Effector CD8-positive, alpha-beta T cell (primary cell): ENCODE measurements at places on chromosomes 1 and 21.

GRCh38 chr1:222928212-222928611 lies 113.4 kb downstream of the DISP1 start:
- DNase-seq, result no peak

- DNase-seq, result no peak
These were observed 21.7 kb upstream of the MACF1 start for GRCh38 chr1:39182804-39183203.

- DNase-seq, result no peak
These were observed 27.5 kb downstream of the TBX15 start for GRCh38 chr1:118960567-118961136.

GRCh38 chr21:33289199-33289819 lies 23.1 kb downstream of the IL10RB start:
- DNase-seq, result no peak

GRCh38 chr1:93667642-93668041 lies 14.0 kb downstream of the BCAR3 start:
- DNase-seq, result no peak

GRCh38 chr1:156993426-156994147 lies 52.0 kb downstream of the ARHGEF11 start:
- DNase-seq, result no peak

DNA sequence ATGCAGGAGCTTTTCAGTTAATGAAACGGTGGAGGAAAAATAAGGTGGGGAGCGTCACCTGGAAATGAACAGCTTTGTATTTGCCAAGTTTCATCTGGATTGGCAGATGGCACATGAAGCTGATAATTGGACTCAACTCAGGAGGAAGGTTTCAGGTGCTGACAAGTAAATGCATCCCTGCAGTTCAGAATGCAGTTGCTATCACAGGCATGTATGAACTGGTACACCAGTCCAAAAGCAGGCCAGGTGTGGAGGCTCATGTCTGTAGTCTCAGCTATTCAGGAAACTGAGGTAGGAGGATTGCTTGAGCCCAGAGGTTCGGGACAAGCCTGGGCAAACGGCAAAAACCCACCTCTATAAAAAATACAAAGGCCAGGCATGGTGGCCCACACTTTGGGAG lies 15.5 kb downstream of the DEGS1 start:
- DNase-seq, result no peak

- DNase-seq, result no peak
These were observed 3.9 kb downstream of the PEX10 start for GRCh38 chr1:2408456-2408855.

- DNase-seq, result no peak
These were observed 1.8 kb upstream of the MTFR1L start for GRCh38 chr1:25817840-25818501.

- DNase-seq, result no peak
These were observed 96.5 kb upstream of the BTG3 start for GRCh38 chr21:17709266-17709611.

GRCh38 chr1:233490488-233490887 lies 123.4 kb upstream of the KCNK1 start:
- DNase-seq, result no peak

GRCh38 chr1:204583909-204584632 lies 67.9 kb downstream of the MDM4 start:
- DNase-seq, result no peak

DNA sequence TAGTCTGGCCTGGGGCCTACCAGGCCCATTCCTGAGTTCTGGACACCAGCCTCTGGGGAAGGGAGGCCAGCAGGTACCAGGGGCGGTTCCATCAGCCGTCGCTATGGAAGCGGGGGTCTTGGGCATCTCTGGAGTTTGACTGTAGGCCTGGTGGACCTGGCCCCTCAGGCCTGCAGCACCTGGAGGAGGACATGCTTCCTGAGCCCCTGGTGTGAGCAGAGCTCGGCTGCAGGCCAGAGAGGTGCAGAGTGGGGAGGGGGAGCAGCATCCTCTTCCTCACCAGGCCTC lies 7.8 kb downstream of the MYBPH start:
- DNase-seq, result no peak

DNA sequence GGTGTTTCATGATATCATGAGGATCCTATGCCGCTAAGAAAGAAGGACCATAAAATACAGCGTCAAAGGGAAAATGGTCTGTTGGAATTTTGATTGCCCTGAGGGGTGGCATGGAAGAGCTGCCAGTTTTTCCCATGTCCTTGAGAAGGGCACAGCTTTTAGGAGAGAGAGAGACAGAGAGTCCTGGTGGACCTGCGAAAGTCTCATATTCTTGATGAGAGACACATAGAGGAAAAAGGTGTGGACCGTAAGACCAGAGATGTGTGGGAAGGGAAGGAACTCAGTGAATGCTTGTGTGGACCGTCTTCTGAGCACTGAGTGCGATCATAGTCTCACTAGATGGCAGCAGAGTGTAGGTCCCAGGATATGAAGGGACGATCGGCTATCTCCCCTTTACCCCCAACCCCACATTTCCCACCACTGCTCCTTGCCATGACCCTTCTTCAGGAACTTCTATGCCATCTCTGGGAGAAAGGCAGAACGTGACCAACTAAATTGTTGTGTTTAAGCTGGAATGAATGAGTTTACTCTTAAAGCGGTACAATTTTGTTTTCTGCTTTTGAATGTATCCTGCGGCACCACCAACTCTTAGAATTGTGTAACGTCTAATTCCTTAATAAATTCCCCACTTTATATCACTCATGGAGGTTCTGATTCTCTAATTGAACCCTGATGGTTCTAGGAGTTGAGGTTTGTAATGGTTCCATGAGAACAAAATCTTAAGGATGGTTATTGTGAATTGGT lies 117.7 kb downstream of the CTH start:
- DNase-seq, result no peak

GRCh38 chr1:52186449-52186848 lies 44.6 kb downstream of the ZFYVE9 start:
- no peak for DNase-seq

GRCh38 chr1:55124470-55124869 lies 85.1 kb downstream of the PCSK9 start:
- no peak for DNase-seq

- DNase-seq, result no peak
These were observed 459 bp downstream of the FOXE3 start for GRCh38 chr1:47416319-47417169.

DNA sequence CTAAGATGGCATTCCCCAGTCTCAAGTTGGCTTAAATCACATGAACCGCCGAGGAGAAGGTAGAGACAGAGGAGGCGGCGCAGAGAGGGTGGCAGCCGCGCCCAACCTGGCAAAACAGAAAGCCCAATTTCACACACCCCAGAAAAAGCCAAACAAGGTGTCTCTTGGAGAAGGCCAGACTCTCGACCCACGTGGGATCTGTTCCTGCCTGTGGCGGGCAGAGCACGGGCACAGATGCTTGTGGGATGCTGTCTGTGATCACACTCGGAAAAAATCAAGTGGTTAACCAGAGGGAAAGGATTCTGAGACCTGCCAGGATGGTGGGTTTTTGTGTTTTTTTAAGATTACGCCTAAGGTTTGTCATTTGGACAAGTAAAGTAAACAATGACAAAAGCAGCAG lies 80.7 kb downstream of the MRPL37 start:
- no peak for DNase-seq

DNA sequence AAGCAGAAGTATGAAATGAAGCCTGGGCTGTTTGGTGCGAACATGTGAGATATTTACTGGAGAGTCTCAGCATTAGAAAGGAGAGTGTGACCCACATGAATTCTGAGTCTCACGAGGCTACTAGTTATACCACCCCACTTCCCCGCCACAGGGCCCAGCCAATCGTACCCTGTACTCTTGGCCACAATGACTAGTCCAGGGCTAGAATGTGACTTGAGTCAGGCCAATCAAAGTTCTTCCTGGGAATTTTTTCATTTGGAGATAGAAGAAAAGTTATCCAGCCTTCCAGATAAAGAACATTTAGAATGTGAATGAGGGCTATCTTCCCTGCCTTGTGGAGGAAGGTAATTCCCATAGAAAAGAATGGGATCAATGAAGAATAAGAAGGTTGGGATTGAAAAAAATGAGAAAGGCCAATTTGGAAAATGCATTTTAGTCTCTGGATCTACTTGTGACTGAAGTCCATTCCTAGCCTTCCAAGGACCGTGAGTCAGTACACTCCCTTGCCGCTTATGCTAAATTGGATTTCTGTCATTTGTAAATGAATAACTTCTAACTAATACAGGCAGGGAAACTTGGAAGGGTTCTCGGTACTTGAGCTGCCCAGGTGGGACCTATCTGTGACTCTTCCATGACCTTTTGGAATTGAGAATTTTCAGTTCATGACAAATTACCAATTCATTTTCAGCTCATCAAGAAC lies 12.3 kb upstream of the RIMKLA start:
- no peak for DNase-seq

DNA sequence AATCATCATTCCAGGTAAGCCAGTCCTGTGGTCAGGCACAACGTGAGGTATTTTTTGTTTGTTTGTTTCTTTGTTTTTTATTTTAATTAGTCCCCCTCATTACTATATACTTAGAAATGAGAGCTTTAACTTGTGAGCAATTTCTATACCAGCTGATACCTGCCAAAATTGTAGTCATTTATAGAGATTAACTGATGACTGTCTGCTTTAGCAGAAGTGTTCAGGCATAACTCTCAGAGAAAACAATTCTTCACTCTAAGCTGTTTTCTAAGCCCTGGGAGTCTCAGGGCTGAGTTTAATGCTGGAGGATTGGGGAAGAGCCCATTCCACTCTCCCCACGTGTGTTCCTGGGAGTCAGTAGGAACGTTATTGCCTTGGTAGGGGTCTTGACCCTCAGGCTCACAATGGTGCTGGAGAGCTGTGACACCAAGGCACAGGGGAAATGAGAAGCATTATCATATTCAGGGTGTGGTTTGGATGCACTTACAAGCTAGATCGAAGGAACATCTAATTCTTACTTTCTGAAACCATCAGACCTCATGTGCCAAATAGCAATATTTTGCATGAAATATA lies 168.2 kb downstream of the CLIC6 start:
- DNase-seq, result no peak

- no peak for DNase-seq
These were observed at the start of gene CFAP45 for GRCh38 chr1:159900086-159900680. TSS of gene CFAP45 (minus strand) at chr1:159900165. CDS start at chr1:159900098, 67 bp downstream.

DNA sequence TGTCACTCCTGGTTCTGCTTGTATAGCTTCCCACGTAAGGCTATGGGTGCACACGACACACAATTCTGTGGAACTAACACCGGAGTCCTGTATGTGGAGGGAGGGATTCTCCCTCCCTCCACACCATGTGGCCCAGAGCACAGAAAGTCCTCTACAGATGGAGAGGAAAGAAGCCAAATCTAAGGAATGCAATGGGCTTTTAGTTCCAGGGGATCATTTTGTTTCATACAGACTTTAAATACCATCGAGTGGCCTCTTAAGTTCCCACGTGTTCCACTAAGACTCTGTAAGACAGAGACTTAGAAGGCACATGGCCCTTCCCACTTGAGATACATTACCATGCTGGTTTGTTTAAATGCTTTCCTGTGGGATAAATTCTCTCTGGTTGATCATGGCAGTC lies 156.0 kb downstream of the TGFB2 start:
- no peak for DNase-seq

- DNase-seq, result no peak
These were observed 12.7 kb downstream of the DHCR24 start for GRCh38 chr1:54874079-54874830.

GRCh38 chr1:108785264-108785663 lies 38.8 kb downstream of the STXBP3 start:
- DNase-seq, result no peak

GRCh38 chr1:203050826-203051225 lies 24.5 kb downstream of the PPFIA4 start:
- no peak for DNase-seq

DNA sequence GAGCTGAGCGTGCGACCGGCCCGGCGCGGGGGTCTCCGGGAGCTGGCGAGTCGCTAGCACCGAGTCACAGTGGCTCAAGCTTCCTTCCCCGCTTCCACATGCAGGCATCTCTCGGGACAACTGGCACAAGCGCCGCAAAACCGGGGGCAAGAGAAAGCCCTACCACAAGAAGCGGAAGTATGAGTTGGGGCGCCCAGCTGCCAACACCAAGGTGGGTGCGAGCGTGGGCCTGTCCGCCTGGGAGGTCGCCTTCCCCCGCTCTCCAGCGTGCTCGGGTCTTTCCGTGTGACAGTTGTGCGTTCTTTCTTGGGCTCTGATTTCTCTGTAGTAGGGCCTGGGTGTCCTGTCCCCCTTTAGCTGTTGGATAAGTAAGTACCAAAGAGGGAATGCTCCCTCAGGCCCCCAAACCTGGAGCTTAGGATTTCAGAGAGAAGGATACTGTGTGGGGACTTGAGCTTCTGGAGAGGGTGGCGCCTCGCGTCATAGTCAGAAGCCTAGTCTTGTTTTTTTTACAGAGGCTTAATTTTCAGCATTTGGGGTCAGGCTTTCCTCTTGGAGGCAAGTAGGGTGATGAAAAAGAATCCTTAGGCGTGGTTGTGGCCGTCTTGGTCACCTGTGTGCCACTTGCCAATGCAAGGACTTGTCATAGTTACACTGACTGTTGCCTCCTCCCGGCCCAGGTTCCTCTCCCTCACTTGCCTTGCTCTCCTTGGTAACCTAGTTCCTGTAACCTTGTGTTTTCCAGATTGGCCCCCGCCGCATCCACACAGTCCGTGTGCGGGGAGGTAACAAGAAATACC lies 790 bp downstream of the RPS8 start:
- DNase-seq, result no peak

GRCh38 chr1:77024500-77024899 lies 157.2 kb downstream of the ST6GALNAC5 start:
- no peak for DNase-seq

DNA sequence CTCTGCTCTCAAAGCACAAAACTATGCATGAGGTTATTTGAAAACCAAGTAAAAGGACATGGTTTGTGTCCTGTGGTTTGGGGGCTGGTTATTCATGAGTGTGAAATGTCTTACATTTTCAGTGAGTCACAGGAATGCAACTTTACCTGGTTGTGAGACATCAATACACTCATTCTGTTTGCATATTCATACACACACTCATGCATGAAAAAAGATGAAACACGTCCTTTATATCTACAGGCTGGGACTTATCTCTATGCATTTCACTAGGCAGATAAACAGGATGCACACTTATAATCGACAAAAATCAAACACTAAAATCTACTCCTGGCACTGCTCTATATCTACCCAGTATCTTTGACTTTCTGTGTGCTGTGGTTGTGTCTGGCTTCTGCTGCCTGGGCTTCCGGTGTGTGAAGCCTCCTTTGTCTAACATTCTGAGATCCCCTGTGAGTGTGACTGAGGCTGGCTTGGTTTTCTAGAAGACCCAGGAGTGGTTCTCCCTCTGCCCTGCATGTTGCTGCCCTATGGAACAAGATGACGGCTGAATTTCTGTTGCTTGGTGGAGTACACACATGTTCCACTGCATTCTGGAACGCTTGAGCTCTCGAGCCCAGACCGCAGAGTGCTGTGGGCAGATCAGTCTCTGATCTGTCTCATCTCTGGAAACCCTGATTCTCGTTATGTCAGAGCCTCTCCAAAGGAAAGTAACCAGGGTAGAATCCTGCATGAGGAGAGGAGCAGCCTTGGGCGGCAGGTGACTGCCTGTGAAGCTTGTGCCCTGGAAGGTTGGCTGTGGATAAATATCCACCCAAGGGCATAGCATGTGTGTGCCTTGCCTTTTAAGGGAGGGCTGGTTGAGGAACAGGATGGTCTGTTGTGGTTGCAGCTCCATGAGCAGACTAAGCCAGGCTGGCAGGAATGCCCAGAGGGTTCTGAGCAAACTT lies 19.7 kb upstream of the FASLG start:
- DNase-seq, result peak; percentile 9
